ENCODE measurements at places on chromosomes 2 and 18.

DNA sequence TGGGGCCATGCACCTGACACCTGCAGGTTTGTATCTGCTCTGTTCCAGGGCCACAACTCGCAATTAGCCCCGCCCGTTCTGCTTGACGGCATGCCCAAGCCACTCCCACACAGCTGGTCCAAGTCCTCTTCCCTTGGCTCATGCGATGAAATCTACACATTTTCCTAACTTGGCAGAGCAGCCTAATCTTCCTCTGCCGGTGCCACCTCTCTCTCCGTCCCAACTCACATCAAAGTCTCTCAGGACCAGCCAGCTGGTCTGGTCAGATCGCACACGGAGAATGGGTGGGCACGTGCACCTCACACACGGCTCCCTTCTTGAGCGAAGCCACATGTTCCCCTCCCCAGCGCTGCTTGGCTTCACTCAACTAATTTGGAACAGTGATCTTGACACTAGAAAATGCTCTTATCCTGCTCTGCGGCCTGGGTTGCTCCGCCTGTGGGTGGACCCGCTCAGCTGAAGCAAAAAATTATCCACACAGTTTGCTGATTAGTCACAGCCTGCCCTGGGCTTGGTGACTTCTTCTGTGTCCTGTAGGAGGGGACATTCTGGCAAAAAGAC lies 176.7 kb downstream of the NRP2 start:
- peak; percentile 29 for DNase-seq

- no peak for DNase-seq
These were observed 139.5 kb upstream of the NABP1 start for GRCh38 chr2:191538334-191538903.

GRCh38 chr2:172926785-172927640 lies 148.6 kb upstream of the MAP3K20 start:
- no peak for DNase-seq

GRCh38 chr2:240781471-240782220 lies 38.4 kb downstream of the KIF1A start:
- no peak for DNase-seq

- no peak for DNase-seq
These were observed 22.6 kb downstream of the EIF4E2 start for GRCh38 chr2:232573042-232573441.

Measured in stimulated activated naive B cell treated with anti-CD40 and anti-IgM and Interleukin-4, amounts not matched to agents 10 μg/mL and 1 μg/mL and 100 μg/mL, for 72 hours (primary cell).